IMR-90 (cell line): ENCODE measurements at places on chromosomes 2 and 18. TPM values are rescaled to one million over a fixed set of nuclear protein-coding genes. Genes with fewer than 3 reads are reported as not detected.

CFC1 gene
- not detected in 2 replicates for polyA plus RNA-seq

ALPP gene
- not detected in 2 replicates for polyA plus RNA-seq

MBD1 gene
- polyA plus RNA-seq, result 56.5 and 61.3 TPM in 2 replicates

LDAH gene
- 8.0 and 12.1 TPM in 2 replicates for polyA plus RNA-seq

GPAT2 gene
- 0.53 and 0.57 TPM in 2 replicates for polyA plus RNA-seq

COL3A1 gene
- polyA plus RNA-seq, result 326 and 402 TPM in 2 replicates

MARCHF4 gene
- polyA plus RNA-seq, result 12.0 and 12.9 TPM in 2 replicates

RPIA gene
- polyA plus RNA-seq, result 8.6 and 9.8 TPM in 2 replicates

ABCA12 gene
- not detected in 2 replicates for polyA plus RNA-seq

CPS1 gene
- polyA plus RNA-seq, result 4.3 and 5.4 TPM in 2 replicates

STPG4 gene
- polyA plus RNA-seq, result 0.06 and 0.12 TPM in 2 replicates

CMPK2 gene
- 0.03 and 0.11 TPM in 2 replicates for polyA plus RNA-seq

TGFA gene
- not detected in 2 replicates for polyA plus RNA-seq

FAM117B gene
- 0.66 and 0.79 TPM in 2 replicates for polyA plus RNA-seq

PROM2 gene
- polyA plus RNA-seq, result 0.26 and 0.65 TPM in 2 replicates

SOX11 gene
- polyA plus RNA-seq, result 1.9 and 2.2 TPM in 2 replicates

FSHR gene
- polyA plus RNA-seq, result not detected in 2 replicates

SLC4A3 gene
- 6.1 and 6.9 TPM in 2 replicates for polyA plus RNA-seq

MREG gene
- 1.0 and 1.1 TPM in 2 replicates for polyA plus RNA-seq

GRB14 gene
- not detected in 2 replicates for polyA plus RNA-seq

TEX44 gene
- polyA plus RNA-seq, result not detected in 2 replicates

ZNF514 gene
- 4.4 and 5.3 TPM in 2 replicates for polyA plus RNA-seq

GCG gene
- not detected in 2 replicates for polyA plus RNA-seq

CREG2 gene
- polyA plus RNA-seq, result 0.17 and 0.24 TPM in 2 replicates

CD207 gene
- not detected in 2 replicates for polyA plus RNA-seq
